ENCODE measurements at places on chromosomes 11 and 22.

DNA sequence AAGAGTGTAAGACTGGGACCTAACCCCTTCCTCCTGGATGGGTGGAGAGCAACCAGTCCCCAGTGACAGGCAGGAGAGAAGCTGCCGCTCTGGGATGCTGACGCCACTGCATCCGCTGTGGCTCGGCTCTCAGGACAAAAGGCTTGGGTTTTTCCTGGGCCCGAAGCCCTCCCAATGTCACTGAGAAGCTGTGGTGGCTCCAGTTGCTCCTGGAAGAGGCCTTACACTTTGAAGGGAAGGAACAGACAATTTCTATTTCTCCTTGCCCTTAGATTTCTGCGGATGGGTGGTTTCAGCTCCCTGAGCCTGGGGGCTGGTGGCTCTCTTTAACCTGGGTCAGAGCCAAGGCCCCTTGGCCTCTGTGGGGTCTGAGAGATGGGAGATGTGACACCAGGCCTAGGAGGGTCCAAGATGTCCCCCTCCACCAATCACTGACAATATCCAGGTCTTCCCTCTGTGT is 21.4 kb downstream of the TPBGL start:
- DNase-seq, result no peak

DNA sequence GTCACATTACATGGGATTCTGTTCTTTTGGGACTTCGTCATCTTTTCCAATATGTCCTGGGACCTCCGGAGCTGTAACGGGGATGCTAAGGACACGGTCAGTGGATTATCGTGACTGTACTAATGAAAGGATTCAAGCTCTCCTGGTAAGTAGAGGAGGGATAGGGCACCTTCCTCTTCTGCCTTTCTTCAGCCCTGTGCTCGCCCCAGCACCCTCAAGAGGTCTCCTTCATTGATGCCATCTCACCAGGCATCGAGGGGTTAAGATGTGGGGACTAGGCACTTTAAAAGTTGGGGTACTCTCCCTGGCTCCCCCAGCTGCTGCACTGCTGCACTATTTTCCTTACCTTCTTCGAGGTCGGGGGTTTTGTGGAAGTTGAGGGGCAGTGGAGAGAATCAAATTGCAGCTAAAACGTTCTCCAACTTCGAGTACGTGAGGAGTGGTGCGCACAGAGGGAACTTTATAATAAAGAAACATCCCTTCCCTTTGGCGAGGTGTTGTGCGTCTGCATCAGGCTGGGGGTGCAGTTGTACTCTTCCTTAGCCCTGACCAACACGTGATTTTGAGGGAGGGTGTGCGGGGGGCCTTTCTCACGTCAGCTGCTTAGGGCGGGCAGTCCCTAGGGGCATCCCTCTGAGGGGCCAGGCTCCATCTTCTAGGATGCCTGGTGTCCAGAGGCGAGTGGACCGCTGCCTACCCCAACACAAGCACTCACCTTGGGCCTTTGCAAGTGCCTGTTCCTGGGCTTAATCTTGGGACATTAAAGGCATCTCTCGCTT is 96.1 kb downstream of the GRAMD1B start:
- no peak for DNase-seq

- no peak for DNase-seq
These were observed 25.4 kb downstream of the NEAT1 start for GRCh38 chr11:65448074-65448417.

DNA sequence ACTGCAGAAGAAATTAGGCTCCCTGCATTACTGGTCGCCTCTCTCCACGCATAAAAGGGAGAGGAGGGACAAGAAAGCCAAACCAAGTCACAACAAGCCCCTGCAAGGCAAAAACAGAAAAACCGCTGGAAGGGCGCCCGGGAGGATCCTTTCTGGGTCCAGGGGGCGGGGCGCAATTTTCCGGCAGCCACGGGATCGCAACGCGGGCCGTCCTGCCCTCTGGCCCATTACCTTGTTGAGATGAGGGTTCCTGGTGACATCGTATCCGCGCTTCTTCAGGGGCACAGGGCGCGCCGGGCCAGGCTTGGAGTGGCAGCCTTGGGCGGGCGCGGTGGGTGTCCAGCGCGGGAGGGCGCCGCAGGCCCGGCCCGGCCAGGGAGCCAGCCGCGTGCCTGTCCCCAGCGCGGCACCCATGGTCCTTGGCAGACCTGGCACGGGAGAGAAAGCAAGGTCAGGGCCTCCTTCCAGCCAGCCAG is 847 bp downstream of the ME3 start:
- peak; percentile 17 for DNase-seq

- DNase-seq, result no peak
These were observed 51.5 kb upstream of the POU2AF2 start for GRCh38 chr11:111193924-111194490.

DNA sequence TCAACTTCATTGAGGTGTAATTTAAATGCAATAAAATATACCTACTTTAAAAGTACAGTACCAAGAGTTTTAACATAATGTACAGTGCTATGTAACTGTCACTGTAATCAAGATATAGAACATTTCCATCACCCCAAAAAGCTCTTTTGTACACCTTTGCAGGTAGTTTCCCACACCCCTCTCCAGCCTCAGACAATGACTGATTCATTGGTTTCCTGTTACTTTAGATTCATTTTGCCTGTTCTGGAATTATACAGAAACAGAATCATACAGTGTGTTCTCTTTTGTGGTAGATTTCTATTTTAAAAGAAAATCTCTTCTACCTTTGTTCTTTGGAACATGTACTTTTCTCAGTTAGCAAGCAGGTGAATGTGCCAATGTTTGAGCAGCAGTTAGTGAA is 38.2 kb downstream of the SHISA8 start:
- DNase-seq, result no peak

- DNase-seq, result no peak
These were observed 68.4 kb downstream of the CCDC34 start for GRCh38 chr11:27294654-27295053.

GRCh38 chr11:64643920-64644646 is 53.1 kb downstream of the SLC22A12 start:
- DNase-seq, result no peak

GRCh38 chr11:45296075-45296474 is 9.9 kb upstream of the SYT13 start:
- DNase-seq, result no peak

- no peak for DNase-seq
These were observed 10.2 kb downstream of the SSTR3 start for GRCh38 chr22:37202001-37202555.

DNA sequence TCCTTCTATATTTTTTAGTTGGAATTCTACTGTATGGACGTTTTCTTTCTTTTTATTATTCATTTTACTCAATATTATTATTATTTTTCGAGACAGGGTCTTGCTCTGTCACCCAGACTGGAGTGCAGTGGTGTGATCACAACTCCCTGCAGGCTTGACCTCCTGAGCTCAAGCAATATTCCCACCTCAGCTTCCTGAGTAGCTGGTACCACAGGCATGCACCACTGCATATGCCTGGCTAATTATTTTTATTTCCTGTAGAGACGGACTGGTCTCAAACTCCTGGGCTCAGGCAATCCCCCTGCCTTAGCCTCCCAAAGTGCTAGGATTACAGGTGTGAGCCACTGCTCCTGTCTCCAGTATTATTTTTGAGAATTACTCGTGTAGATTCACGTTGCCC is 34.0 kb upstream of the CCDC134 start:
- DNase-seq, result no peak

GRCh38 chr11:36271794-36272407 is 17.3 kb downstream of the COMMD9 start:
- no peak for DNase-seq

DNA sequence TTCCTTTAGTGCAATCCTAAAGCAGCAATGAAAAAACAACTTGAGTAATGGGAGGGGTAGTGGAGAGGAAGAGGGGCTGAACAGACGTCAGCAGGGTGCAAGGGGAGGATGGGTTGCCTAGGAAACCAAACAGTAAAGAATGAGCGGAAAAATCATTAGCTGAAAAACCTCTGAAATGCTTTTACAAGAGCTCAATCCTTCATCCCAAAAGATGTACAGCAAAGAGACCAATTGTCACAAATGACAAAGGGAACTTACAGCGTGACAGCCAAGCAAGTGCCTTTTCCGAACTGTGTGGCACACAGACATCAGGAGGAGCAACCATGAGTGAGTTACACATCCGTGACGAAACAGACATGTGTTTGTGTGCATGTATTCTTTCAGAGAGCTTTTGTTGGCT is 104.6 kb downstream of the SIK3 start:
- no peak for DNase-seq

DNA sequence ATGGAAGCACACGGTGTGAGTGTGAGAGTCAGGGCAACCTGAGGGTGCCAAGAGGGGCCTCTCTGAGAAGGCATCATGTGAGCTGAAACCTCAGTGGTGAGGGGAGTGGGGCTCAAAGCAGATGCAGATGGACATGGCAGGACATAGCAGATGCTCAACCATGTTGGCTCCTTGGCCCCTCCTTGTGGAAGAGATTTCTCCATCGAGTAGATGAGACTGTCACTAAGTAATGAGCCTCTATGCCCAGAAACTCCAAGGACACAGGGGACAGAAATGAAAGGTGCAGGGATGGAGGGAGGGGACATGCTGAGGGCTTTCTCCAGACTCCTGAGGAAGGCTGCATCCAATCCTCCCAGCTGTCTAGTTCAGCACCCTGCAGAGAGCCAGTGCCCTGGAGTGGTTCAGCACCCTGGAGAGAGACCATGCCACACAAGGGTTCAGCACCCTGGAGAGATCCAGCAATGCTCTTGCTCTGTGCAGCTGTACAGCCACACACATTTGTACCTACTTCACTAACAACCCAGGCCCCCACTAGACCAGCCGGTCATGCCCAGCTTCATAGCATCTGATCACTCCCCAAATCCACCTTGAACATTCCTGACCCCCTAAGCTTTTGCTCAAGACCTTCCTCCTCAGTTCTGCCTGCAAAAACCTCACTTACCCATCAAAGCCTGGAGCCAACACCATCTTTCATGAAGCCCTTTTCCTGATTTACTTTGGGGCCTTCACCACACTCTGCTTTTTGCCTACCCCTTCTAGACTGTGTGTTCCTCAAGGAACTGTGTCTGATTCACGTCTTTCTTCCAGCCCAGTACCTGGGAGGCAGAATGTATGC is 252.0 kb downstream of the CTTN start:
- DNase-seq, result peak; percentile 44

GRCh38 chr11:57567515-57568329 is at the start of gene UBE2L6:
Gene UBE2L6, minus strand, starts transcription at chr11:57567672. Its CDS starts 61 bp downstream, at chr11:57567611.
- peak; percentile 75 for DNase-seq

- no peak for DNase-seq
These were observed 17.5 kb downstream of the TSKU start for GRCh38 chr11:76800466-76801200.

DNA sequence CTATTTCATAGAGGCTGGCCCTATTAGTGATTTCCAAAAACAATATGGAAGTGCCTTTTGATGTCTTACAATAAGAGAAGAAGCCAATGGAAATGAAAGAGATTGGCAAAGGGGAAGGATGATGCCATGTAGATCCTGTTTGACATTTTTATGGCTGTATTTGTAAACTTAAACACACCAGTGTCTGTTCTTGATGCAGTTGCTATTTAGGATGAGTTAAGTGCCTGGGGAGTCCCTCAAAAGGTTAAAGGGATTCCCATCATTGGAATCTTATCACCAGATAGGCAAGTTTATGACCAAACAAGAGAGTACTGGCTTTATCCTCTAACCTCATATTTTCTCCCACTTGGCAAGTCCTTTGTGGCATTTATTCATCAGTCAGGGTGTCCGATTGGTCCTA is 91.4 kb downstream of the CD44 start:
- no peak for DNase-seq

DNA sequence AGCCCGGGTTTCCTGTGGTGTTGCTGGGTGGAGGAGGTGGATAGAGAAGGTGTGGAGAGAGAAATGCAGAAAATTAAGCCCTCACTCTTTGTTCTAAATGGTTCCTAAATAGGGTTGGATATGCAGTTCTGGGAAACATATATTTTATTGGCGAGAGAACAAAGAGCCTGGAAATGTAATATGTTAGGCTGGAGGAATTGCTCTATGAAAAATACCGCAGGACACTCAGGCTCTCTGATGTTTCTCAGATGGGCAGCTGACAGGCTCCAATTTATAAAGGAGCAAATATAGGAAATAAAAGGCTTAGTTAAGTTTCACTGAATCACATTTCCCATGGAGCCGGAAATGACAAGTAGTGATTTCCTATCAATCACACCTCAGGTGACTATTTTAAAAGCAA is 428.0 kb downstream of the TMEM135 start:
- DNase-seq, result no peak

GRCh38 chr11:111173221-111173620 is 72.3 kb upstream of the POU2AF2 start:
- DNase-seq, result no peak

DNA sequence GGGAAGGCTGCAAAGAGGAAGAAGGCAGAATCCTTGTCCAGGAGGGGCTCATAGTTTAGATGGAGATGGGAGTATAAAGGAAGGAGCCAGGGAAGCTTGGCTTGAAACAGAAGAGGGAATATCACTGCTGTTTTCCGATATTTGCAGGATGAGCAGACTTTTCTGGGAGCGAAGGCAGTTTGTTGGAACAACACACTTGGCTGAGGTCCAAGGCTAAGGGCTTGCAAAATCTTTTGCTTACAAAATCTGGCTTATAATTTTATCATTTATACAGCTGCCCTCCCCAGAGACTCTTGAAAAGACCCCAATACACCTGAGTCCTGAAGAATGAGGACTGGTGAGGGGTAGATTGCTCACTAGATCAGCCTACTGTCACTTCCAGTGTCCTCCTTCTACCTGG is 174.8 kb downstream of the NELL1 start:
- no peak for DNase-seq

Data from activated CD4-positive, alpha-beta T cell treated with anti-CD3 and anti-CD28 coated beads, Interleukin-10, Interleukin-2, amounts not matched to agents 100 ng/mL and 50 ng/mL, durations not matched to agents 16 hours and 8 hours (primary cell).